ENCODE measurements at places on chromosomes 6 and 20.

DNA sequence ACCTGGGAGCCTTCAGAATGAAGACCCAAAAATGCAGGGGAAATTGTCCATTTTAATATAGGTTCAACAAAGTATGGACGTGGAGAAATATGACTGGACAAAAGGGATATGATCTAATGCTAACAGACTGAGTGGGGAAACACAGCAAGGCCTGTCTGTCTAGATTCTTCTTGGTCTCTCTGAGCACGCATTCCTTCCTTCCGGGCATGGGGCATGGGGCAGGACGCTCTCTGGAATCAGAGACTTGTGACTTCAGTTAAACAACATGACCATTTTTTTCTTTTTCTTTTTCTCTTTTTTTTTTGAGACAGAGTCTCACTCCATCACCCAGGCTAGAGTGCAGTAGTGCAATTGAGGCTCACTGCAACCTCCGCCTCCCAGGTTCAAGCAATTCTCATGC is 31.9 kb downstream of the ZBTB2 start:
- DNase-seq = no peak

GRCh38 chr20:38132156-38132909 is 32.7 kb downstream of the TGM2 start:
- DNase-seq = no peak

- DNase-seq = no peak
Observed at GRCh38 chr6:154721460-154721859, 11.8 kb upstream of the SCAF8 start.

DNA sequence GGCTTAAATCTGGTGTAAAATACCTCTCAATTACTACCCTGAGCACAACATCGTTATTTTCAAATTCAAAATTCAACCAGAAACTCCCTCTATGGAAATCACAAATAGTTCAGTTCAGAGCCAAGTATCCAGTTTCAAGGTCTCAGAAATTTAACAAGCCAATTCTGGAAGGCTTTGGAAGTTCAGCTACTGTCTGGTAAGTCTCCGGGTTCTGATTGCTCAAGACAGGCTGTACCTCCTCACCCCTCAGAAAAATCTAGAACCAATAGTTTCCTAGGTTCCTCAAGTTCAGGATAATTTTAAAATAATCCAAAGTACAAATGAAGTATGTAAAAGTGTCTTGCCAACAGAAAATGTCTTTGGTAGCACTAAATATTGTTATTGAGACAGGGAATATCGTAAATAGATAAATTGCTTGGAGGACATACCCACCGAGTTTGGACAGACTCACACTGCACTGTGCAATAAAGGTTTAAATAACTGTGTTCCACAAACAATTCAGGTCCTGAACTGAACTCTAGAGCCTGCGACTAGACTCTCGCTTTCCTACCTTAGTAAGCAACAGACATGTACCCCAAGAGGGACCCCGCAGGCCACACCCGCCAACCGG is 729 bp downstream of the ATG5 start:
- no peak for DNase-seq

GRCh38 chr6:167824591-167825331 is 1.9 kb upstream of the AFDN start:
- DNase-seq = no peak

- no peak for DNase-seq
Observed at GRCh38 chr20:48282591-48283228, 497.4 kb upstream of the SULF2 start.

DNA sequence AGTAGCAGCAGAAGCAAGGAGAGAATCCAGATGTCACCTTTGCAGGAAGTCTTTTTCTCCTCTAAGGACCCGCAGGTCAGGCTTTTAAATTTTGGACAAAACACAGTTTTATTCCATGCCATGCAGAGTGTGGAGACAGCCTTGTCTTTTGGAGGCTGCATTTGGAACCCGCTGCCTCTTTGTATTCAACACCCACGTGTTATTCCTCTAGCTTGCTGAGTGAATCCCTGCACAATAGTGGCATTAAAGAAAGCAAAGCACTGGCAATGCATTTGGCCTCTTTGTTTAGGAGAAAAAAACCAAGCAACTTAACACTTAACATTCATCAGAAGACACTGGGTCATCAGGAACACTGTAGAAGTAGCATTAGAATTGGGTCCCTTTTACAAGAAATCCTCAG is 43.5 kb downstream of the TFAP2B start:
- no peak for DNase-seq

DNA sequence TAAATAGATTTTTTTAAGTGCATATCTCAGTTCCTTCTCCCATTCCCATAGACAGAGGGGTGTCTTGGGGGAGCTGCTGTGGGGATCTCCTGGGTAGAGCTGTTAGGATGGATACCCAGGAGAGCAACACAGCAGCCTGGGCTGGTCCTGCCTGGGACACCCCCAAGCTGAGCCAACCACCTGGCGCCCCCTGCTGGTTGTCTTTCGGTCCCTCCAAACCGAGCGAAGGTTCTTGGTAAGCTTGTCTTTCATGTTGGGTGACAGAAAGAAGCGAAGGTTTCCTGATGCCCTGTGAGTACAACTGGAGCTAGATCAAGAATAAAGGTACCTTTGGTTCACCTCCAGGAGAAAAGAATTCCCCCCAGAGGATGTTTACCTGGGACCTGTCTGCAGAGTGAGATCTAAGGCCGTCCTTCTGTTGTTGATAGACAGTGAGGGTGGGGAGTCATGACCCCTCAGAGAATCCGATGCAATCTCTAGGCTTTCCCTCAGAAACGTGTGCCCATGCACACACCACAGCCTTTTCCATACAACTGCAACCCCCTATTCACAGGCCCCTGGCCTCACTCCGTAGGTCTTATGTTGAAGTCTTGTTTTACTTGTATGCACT is 50.8 kb downstream of the SNX9 start:
- DNase-seq = peak; percentile 67

DNA sequence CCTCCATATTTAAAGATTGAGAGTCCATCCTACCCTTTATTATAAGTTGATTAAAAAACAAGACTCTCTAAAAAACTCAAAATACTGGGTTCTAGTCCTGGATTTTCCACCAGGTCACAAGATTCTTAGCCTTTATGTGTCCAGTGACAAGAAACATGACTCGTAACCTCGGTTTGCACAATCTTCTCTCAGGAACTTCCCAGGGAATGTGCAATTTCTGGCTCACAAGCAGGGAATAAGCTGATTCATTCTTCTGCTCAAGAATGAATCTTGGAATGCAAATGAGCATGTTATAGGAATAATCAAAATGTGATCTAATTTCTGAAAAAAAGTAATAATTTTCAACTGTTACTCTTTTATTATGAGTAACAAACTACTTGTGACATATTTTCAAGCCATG is 45.1 kb downstream of the OGFRL1 start:
- DNase-seq = no peak

- no peak for DNase-seq
Observed at GRCh38 chr20:13909067-13909466, 81.3 kb downstream of the SEL1L2 start.

DNA sequence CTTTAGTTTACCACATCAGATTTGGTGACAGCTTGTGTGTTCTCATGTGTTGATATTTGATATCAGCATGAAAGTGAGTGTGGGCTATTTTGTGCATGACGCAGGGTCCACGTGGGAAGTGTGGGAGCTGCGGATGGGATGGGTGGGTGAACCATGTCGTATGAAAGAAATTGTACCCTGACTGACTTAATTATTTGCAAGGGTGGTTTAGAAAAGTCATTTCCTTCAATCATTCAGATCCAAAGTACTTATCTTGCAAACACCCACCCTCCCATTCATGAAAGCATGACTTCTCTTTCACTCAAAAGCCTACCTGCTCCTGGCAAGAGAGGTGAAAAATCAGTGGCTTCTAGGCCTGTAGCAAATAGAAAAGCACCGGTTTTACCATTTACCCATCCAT is 91.8 kb upstream of the BACH2 start:
- DNase-seq = no peak

DNA sequence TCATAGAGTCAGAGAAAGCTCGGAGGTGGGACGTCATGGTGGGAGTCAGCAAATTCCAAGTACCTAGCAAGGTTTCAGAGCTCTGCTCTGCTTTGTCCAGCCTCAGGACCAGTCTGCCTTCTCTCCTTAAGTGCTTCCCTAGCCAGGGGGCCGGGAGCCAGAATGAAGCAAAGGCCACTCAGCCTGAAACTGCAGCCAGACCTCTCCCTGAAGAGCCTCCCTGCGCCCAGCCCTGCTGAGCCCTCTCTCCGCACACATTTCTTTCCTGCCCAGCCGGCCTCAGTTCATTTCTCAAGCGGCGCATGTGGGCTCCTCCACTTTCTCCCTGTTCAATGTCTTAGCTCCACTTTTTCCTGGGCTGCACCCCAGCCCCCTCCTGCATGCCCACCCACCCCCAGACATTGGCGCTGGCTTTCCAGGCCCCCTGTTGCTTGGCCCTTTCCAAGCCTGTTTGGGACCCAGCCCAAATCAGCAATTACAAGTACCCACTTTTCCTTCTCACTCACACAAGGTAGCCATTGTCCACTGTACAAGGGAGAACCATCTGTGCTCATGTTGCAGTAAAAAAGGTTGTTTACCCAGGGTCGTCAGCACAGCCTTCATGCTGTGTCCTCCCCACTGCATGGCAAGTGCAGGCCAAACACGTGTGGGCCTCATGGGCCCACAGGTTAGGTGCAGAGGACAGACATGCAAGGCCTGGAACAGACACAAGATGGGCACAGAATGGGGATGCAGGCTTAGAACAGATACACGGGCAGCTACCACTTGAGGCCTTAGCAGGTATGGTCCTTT is 147.1 kb downstream of the MRPL14 start:
- no peak for DNase-seq

- DNase-seq = no peak
Observed at GRCh38 chr6:71402096-71402495, 113.5 kb downstream of the OGFRL1 start.

GRCh38 chr20:18511571-18511970 is 3.8 kb downstream of the SEC23B start:
- no peak for DNase-seq

GRCh38 chr6:163347021-163347446 is 67.5 kb upstream of the QKI start:
- DNase-seq = no peak

DNA sequence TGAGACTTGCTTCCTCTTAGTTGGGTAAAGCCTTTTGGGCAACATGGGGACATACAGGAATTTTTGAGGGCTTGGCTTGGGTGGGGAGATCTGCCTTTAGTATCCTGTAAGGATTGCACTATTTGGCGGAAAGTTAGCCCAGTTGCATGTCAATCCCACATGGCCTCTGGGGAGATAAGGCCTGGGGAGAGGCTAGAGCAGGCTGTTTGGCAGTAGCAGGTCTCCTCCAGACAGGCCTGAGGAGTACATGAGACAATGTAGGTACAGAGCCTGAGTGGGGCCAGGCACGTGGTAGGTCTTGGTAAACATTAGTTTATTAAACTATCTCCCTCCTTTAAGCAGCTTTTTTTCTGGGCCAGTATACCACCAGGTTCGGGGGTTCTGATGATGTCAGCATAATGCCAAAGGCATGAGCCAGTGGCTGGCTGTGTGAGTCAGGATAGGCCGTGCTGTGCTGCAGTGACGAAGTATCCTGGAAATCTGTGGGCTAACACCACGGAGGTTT is 147.9 kb downstream of the VEGFA start:
- DNase-seq = no peak

Data from stimulated activated CD8-positive, alpha-beta memory T cell treated with anti-CD3 and anti-CD28 coated beads, Interleukin-15, amount 100 ng/mL, for 1 hour (primary cell).